ENCODE measurements at places on chromosomes 2 and 18.
A peak's percentile ranks its signal among the peaks of the same experiment; 100 is the strongest.

- no peak for DNase-seq
Measured at GRCh38 chr18:10669441-10670100, 143.7 kb downstream of the NAPG start.

GRCh38 chr2:7405861-7406715 is 488.9 kb downstream of the RNF144A start:
- no peak for DNase-seq

GRCh38 chr2:36079793-36080192 is 275.8 kb upstream of the CRIM1 start:
- DNase-seq, result no peak

GRCh38 chr2:134852518-134852917 is 14.1 kb downstream of the ACMSD start:
- DNase-seq, result no peak

DNA sequence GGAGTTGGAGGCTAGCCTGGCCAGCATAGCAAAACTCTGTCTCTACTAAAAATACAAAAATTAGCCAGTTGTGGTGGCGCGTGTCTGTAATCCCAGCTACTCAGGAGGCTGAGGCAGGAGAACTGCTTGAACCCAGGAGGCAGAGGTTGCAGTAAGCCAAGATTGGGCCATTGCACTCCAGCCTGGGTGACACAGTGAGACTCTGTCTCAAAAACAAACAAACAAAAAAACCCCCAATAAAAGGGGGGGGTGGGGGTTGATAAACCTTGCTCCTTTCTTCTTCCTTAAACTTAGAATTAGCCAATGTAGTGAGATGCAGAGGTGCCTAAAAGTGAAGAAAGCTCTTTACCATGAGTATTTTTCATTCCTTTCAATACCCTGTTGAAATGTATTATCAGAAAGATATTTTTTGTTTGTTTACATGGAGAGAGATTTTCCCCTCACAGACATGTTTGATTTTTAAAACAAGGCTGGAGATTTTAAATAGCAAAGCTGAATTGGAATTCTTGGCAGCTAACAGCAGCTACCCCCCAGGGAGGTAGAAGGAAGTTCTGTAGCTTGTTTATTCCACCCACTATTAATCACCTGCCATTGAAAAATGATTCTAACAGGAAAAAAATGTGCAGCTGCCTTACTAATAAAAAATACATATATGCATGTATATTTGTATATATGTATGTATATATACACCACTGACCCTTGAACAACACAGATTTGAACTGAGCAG is 48.6 kb downstream of the GYPC start:
- no peak for DNase-seq

- DNase-seq, result no peak
Measured at GRCh38 chr2:128967646-128968045, 649.0 kb upstream of the HS6ST1 start.

DNA sequence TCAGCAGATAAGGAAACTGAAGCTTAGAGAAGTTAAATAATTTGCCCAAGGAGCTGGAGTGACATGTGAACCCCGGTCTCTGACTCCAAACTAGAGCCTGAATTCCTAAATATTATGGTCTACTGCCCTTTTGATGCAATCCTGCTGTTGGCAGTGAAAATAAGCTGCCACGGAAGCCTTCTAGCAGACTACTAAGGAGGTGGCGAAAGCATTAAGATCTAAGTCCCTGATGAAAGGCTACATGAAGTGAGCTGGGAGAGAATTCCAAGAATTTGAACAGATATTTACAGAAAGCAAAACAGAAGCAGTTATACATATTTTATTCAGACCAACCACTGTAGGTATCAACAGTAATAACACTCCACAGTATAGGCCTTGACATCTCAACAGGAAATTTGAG is 28.1 kb downstream of the TRMT61B start:
- DNase-seq, result no peak

- no peak for DNase-seq
Measured at GRCh38 chr18:79139206-79139605, 70.0 kb downstream of the ATP9B start.

- DNase-seq, result no peak
Measured at GRCh38 chr2:139469985-139470384, 689.8 kb upstream of the NXPH2 start.

- peak; percentile 21 for DNase-seq
Measured at GRCh38 chr2:177983183-177983788, 89.3 kb downstream of the PDE11A start.

DNA sequence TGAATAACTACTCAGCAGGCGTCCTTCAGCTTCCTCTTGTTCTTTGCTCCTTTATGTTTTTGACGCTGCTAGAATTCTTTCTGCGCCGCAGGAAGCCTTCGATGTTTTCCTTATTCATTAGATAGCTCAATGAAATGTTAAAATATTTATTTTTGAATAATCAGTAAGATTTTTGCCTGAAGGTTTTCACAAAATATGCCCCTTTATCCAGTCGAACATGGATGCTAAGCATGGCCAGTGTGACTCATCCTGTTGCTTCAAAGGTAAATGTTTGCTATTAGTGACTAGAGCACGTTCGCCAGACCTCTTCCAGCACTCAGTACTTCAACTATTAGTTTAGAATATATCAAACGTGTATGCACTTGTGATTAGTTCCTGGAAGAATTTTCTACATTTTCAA is 7.6 kb upstream of the MEIS1 start:
- no peak for DNase-seq

GRCh38 chr2:71555798-71556454 is 102.6 kb downstream of the DYSF start:
- DNase-seq, result no peak

- no peak for DNase-seq
Measured at GRCh38 chr18:57853864-57854263, 50.7 kb upstream of the ATP8B1 start.

DNA sequence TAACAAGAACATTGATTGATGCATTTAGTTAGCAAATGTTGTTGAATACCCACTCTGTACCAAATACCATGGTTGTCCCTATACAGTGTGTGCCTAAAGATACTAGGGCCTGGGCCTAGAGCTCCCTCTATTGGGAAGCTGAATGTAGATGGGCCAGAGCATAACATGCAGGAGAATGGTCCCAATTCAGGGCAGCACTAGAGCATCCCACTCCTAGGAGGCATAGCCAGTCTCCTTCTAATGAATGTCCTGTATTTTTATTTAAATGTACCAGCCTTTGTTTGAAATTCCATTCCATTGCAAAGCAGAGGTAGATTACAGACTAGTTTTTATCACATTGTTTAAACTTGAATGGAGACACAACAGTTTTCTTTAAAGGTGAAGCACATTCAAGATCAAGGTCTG is 90.6 kb downstream of the FEZ2 start:
- DNase-seq, result peak; percentile 21

DNA sequence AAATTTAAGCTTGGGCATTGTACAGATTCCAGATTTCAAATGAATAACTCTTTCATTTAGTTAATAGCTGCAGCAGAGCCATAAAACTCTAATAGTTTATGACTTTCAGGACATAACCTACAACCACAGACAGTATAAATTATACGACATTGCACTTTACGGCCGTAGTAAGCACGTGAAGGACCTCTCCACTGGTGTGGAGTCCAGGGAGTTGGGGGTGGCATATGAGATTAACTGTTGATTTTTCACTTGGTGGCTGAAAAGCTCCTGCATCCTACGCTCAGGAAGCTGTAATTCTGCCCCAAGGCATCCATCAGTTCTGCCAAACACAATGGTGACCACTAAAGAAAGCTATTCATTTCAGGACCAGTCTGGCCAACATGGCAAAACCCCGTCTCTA is 376.2 kb downstream of the SOX11 start:
- DNase-seq, result no peak

GRCh38 chr18:26091047-26091630 is 726 bp upstream of the SS18 start:
- peak; percentile 31 for DNase-seq

- no peak for DNase-seq
Measured at GRCh38 chr2:905091-905832, 45.4 kb upstream of the SNTG2 start.

DNA sequence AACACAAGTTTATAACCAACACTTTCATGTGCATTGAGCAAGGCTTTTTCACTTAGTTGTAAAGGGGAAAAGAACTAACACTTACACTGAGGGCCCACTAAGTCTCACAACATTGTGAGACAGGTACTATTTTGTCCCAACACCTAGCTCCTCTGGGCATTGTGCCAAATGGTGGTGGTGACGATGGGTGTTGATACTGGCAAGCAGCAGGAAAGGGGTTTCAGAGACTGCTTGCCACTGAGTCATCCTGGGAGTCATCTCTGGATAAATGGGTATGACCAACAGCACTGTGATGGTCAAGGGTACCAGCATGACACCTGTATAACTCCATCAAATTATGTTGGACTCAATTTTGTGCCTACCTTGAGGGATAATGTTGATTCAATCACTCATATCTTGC is 138.8 kb upstream of the ITGA6 start:
- DNase-seq, result no peak

- no peak for DNase-seq
Measured at GRCh38 chr2:156562124-156562523, 125.9 kb downstream of the GPD2 start.

DNA sequence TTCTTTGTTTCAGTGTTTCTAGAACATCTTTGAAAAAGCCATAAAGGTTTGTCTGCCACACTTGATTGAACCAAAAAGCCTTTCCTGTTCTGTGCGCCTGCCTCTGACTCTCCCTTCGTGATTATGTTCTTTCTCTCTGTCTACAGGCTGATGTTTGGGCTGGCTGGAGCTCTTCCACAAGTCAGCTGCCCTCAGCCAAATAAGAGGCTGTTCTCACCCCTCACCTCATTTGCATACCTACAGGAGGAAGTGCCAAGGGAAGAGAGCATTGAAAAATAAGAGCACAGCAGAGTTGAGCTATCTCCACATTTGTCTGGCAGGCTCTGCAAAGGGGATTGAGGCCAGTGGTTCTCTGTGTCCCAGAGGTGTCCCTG is 15.8 kb downstream of the INPP5D start:
- DNase-seq, result no peak

- no peak for DNase-seq
Measured at GRCh38 chr2:40034198-40034597, 255.1 kb upstream of the THUMPD2 start.
